ENCODE measurements at places on chromosomes 12 and 14. TPM values are rescaled to one million over a fixed set of nuclear protein-coding genes. Genes with fewer than 3 reads are reported as not detected.

The KERA gene
- total RNA-seq = not detected

The P2RX2 gene
- total RNA-seq = not detected

The SLC4A8 gene
- total RNA-seq = 11.4 TPM

The SMIM41 gene
- total RNA-seq = not detected

The ALKBH2 gene
- 15.3 TPM for total RNA-seq

GRCh38 chr14:35808076-35808637 is 938 bp downstream of the RALGAPA1 start:
- no peak for DNase-seq

DNA sequence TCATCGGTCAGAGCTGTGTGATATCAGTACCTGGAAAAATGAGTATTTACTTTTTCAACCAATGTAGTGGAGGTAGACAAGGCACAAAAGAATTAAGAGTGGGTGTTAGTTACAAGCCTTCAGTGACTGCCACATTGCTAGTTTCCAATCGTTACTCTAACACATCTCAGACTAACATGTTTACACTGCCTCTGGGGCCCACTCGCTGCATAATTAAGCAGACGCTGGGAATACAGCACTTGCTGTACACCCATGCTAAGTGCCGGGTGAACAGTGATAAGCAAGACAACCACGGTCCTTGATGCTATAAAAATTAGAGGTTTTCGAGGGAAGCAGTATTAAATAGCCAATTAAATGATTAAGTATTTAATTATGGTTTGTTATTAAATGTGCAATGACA is 1147.6 kb downstream of the AACS start:
- no peak for DNase-seq

DNA sequence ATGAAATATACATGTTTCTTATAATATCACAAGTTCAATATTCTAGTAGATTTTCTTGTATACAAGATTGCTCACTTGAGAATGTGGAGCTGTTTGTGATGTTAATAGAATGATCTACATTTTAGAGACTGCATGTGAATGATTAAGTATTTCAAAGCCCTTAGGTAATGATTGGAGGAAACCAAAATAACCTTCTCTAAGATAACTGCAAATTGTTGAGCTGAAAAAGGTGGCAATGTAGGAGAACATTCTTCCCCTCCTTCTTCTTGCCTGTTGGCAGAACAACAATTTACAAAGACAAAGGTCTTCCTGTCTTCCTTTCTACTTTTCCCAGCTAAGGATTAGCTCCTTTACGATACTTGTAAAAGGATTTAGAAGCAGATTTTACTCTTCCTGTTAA is 2.0 kb upstream of the CLEC6A start:
- no peak for DNase-seq

DNA sequence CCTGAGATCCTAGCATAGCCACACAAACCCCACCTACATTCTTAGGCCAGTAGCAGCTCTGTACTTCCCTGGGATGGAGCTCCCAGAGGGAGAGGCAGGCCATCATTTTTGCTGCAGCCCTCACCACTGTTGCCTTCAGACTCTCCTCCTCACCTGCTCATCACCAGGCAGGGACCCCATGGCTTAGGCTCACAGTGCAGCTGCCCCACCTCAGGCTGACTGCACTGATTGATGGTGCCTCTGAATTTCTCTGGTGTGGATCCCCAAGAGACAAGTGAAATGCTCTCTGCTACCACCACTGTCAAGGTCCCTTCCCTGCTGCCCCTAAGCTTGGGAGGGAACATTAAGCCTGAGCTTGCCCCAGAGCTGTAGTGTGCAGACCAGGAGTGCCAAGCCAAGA is 76.2 kb downstream of the TMTC3 start:
- no peak for DNase-seq

DNA sequence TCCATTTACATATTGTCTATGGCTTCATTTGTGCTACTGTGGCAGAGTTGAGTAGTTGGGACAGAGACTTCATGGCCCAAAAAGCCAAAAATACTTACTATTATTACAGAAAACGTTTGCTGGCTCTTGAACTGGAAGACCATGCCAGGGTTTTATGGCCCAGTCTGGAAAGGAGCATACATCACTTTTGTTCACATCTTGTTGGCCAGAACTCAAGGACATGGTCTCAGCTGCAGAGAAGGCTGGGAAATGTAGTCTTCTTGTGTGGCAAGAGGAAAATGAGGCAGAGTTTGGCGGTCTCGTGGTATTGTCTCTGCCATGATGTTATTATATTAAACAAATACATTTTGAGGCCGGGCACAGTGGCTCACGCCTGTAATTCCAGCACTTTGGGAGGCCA is 509.6 kb downstream of the MED13L start:
- no peak for DNase-seq

- DNase-seq = no peak
Measured at GRCh38 chr14:104099096-104100041, 13.9 kb downstream of the ASPG start.

DNA sequence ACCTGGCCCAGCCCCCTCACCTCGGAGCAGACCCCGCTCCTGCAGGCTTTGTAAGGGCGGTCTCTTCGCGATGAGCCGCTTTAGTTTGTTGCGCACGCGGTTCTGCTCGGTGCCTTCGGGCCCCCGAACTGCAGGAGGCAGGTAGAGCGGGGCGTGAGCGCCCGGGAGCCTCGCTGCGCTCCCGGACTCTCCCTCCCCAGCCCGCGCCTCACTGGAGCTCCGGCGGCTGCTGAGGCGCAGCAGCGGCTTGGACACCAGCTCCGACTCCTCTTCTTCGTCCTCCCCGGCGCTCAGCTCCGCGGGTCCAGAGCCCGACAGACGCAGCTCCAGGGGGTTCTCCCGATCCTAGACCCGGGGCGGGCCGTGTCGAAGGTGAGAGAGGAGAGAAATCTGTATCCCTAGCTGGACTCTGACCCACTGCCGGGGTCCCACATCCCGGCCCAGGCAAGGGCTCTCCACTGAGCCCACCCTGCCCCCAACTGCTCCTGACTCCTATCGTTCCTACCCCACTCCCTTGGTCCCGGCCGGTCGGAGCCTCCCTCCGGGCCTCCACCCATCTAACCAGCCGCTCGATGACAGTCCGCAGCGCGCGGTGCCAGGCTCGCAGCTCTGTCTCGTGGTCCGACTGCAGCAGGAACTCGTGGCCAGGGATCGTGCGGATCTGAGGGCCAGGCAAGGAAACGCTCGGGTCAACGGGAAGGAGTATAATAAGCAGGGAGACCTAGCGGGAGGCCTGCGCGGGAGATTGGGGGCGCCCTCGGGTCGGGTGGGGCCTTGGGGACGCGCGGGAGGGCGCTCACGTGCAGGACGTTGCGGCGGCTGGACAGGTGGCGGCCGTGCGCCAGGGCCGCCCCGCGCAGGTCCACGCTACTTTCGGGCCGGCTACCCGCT is 4.2 kb downstream of the ARHGAP9 start:
- DNase-seq = no peak

- peak; percentile 69 for DNase-seq
Measured at GRCh38 chr14:61598980-61599379, 96.3 kb upstream of the HIF1A start.

- DNase-seq = no peak
Measured at GRCh38 chr14:72928872-72929271, 2.6 kb downstream of the DCAF4 start.

- DNase-seq = no peak
Measured at GRCh38 chr12:6932766-6933165, 5.0 kb downstream of the ATN1 start.

- DNase-seq = no peak
Measured at GRCh38 chr14:101490771-101491170, 70.5 kb upstream of the DIO3 start.

- no peak for DNase-seq
Measured at GRCh38 chr14:29749327-29749726, 178.3 kb downstream of the PRKD1 start.

GRCh38 chr12:84128117-84128991 is 784.2 kb downstream of the SLC6A15 start:
- DNase-seq = no peak

DNA sequence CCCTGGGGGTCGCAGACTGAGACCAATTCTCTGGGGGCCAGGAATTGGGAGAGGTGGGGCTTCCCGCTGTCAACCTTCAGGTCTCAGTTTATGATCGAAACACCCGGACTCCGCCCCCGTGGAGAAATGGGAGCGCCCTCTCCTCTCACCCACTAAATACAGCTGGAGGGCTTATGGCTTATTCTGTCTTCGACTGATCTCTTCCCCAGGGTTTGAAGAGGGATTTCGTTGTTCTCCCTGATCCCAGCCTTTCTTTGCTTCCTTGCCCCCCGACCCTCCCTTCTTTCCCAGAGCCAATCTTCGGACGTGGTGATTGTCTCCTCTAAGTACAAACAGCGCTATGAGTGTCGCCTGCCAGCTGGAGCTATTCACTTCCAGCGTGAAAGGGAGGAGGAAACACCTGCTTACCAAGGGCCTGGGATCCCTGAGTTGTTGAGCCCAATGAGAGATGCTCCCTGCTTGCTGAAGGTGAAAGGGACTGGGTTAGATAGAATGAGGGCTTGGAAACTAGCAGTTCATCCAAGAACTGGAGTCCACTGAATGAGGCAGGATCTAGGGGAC is 607 bp downstream of the OS9 start:
- DNase-seq = peak; percentile 41

DNA sequence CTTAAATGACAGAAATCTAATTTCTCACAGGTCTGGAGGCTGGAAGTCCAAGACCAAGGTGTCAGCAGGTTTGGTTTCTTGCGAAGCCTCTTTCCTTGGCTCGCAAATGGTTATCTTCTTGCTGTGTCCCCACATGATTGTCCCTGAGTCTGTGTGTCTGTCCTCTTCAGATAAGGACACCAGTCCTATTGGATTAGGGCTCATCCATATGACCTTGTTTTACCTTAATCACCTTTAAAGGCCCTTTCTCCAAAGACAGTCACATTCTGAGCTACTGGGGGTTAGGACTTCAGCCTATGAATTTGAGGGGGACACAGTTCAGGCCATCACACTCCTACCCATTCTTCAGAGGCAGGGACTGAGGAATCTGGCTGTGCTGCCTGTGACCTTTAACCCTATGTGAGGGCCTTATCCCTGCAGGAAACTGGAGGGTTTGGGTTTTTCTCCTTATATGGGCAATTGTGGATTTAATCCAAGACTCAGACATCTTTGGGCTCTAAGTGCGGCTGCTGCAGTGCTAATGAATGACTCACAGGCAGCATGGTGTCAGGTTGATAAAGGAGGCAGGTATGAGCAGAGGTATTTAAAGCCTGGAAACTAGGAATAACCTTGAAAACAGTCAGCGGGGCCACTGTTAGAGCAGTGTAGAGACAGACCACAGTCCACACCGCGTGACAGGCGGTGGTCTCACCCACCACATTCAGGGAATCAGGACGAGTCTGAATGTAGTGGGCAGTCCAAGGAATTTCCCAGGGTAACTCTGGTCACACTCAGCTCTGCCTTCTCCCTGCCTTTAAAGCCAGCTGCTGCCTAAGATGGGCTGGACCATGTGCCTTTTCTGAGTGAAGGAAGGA is 10.2 kb downstream of the TPCN1 start:
- DNase-seq = no peak

DNA sequence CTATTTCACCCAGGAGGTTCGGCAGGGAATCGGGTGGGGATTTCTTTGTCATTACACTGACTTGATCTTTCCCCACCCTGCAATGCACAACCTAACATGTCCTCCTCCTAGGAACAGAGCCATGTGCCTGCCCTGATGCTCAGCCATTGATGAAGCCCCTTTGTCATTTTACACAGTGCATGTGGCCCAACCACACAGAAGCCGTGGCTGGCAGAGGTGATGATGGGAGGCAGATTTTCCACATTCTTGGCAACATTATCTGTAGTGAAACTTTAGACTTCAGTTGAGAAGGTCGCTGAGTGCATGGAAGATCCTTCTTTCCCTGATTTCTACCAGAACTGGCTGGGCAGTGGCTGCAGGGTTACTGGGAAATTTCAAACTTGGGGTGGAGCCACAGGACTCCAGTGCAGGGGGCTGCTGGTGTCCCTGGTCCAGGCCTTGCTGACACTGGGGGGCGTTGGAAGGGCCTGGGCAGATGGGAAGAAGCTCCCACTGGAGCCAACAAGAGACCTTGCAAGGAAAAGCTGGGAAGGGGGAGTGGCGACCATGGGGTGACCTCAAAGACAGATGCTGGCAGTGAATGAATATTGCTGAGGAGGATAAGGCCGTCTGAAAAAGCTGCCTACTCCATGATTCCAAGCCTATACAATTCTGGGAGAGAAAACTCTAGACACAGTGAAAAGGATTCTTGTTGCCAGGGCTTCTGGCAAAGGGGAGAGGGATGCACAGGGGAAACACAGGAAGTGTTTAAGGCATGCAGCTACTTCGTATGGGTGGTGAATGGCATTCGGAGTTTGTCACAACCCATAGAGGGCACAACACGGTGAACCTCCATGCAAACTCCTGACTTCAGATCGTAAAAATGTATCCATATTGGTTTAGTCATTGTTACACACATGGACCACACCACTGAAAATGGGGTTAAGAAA is 41.8 kb upstream of the P2RX7 start:
- DNase-seq = no peak

DNA sequence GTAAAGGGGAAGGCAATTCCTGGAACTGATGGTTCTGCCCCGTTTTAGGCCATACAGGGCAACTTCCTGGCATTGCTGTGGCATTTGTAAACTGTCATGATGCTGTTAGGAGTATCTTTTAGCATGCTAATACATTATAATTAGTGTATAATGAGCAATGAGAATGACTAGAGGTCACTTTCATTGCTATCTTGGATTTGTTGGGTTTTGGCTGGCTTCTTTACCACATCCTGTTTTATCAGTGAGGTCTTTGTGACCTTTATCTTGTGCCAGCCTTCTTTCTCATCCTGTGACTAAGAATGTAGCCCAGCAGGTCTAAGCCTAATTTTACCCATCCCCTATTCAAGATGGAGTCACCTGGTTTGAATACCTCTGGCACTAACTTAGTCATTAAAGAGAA is 51.2 kb downstream of the TESPA1 start:
- DNase-seq = peak; percentile 47

GRCh38 chr12:56897844-56898361 is 36.3 kb downstream of the SDR9C7 start:
- DNase-seq = no peak

DNA sequence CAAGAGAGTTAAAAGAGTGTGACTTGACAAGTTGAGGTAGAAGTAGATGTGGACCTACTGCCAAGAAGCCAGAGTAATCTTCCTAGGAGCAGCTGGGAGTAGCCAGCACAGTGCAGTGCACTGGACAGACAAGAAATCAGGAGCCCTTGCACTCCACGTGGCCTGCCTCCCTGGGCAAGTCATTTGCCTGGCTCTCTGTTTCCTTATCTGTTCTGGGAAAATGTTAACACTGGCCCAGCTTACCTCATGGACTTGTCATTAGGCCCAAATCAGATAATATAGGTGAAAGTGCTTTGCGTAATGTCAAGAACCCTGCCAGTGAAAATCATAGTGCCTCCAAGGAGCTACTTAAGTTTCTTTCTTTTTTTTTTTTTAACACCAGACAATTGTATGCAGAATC is 19.2 kb downstream of the SLC7A8 start:
- no peak for DNase-seq
